Central memory CD8-positive, alpha-beta T cell (primary cell): ENCODE measurements at places on chromosomes 11 and 22.

GRCh38 chr11:117670443-117670842 lies 126.6 kb downstream of the DSCAML1 start:
- no peak for DNase-seq

DNA sequence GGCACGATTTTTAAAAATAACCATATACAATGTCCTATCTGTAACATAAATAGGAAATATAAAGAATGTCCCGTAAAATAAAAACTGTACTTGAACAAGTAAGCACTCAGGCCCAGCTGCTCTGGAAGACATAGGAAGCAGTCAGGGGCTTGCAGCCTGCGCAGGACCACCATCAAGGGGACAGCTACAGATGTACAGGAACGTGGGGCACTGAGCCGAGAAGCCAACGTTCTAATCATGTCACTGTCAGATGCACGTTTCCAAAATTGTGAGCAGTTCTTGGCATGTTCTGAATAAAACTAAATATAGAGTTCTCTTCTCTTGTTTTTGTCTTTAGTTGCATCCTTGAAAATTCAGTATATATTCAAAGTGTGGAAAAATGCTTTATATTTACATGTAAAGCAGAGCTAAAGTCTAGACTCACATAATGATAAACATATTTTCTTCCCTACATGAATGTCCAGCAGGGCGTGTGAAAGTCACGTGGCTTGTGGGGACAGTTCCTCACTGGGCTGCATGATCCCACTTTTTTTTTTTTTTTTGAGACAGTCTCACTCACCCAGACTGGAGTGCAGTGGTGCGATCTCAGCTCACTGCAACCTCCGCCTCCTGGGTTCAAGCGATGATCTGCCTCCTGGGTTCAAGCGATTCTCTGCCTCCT lies 28.4 kb upstream of the TSPAN18 start:
- DNase-seq = no peak

- DNase-seq = no peak
Observed at GRCh38 chr11:94151903-94152677, 23.4 kb downstream of the PANX1 start.

- no peak for DNase-seq
Observed at GRCh38 chr11:1292644-1293618, 16.5 kb downstream of the TOLLIP start.

DNA sequence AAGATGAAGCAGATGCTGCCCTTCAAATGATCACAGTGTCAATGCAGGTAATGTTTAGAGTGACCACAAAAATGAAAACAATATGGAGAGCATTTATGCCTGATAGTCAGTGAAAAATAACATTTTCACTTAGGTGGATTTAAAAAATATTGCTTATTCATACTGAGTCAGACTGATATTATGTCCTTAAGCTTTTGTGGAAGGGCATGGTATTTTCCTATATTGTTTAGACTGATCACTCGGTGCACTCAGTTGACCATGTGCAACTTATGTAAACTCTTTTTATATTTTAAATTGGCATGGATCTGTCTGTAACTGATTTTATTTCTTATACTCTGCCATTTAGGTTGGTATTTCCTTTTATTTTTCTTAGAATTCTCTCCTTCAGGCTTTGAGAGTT lies 106.6 kb downstream of the DYNC2H1 start:
- DNase-seq = no peak

DNA sequence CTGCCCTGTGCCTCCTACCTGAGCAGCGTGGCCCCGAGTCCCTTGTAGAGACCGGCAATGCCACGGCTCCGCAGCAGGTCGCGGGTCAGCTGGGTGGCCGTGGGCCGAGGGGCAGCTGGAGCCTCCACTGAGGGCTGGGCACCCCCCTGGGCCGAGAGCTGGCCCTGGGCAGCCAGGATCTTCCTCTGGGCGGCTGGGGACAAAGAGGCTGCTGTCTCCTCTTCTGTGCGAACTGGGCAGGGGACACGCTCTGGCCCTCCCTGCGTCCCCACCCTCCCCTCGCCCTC lies 2.6 kb upstream of the CEND1 start:
- DNase-seq = no peak

- DNase-seq = no peak
Observed at GRCh38 chr11:100863080-100863581, 176.0 kb downstream of the ARHGAP42 start.

GRCh38 chr11:118921929-118922744 lies 3.6 kb downstream of the BCL9L start:
- DNase-seq = no peak

GRCh38 chr11:93039531-93040240 lies 70.2 kb downstream of the MTNR1B start:
- DNase-seq = no peak

- DNase-seq = no peak
Observed at GRCh38 chr22:36088292-36088691, 59.7 kb upstream of the RBFOX2 start.

DNA sequence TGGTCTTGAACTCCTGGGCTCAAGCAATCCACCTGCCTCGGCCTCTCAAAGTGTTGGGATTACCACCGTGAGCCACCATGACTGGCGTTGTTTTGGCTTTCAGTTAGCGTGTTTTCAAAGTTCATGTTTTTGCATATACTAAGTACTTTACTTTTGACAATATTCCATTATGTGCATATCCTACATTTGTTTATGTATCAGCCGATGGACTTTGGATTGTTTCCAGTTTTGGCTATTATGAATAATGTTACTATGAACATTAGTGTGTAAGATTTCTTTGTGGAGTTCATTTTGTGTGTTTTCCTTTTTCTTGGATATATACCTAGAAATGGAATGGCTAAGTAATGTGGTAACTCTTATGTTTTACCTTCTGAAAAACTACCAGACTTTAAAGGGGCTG lies 9.9 kb downstream of the CSTF3 start:
- DNase-seq = no peak

DNA sequence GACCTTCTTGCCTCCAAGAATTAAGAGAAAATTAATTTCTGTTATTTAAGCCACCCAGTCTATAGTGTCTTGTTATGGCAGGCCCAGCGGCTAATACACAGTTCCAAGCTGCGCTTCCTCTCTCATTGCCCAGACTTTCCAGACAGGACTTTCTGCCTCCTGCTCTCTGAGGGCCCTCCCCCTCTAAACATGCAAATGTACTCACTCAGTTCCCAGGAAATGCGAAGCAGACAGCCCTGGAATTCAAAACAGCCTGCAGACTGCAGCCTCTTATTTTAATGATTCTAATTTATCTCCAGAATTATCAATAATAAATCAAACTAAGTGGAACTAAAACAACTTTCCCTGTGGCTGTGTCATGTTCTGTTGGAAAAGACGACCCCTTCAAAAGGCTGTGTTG lies 115.5 kb upstream of the ISX start:
- no peak for DNase-seq

DNA sequence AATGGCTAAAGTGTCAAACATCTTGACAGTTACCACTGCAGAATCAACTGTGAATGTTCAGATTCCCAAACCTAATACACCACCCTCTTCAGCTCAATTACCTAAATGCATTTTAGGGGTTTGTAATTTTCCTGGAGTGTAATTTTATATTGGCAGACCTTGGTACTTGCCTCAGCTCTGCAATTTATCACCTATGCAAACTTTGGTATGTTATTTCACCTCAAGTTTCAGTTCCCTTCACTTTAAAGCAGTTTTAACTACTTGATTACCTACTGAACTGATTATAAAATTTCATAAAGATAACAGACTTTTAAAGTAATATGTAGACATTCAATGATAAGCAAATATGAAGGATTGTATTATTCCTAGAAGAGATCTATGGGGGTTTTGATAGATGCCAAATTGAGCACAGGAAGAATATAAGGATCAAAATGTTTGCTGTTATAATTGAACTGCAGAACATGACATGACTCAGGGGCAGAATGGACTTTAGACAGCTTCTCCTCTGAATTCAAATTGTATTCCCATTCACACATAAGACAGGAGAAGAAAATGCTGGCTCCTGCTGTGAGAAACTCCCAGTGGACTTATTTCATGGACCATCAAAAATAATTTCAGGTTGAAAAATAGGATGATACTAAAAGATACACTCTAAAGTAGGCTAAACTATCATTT lies 491.5 kb upstream of the LUZP2 start:
- no peak for DNase-seq

DNA sequence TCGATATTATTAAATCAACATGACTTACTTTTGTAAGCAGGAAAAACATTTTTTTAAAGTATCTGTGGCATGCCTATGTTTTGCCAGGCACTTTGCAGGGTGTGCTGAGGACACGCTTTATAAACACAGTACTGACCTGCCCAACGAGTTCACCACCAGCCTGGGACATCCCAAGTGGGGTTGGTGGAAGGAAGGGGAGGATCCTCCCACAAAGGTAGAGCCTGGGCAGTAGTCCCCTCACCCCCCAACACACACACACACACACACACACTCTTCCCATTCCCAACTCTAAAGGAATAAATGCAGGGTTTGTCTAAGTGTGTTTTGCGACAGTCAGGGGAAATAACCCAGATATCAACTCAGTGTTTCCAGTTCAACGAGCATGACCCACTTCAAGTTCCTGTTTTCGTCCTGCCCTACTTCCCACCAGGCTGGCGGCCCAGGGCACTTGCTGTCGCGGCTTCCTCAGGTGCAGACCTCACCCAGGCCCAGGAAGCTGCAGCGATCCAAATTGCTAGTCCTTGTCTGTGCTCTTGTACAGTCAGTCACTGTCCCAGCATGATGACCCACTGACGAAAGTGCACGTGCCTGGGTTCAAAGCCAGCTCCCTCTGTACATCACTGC lies 3.1 kb downstream of the CERK start:
- peak; percentile 39 for DNase-seq

DNA sequence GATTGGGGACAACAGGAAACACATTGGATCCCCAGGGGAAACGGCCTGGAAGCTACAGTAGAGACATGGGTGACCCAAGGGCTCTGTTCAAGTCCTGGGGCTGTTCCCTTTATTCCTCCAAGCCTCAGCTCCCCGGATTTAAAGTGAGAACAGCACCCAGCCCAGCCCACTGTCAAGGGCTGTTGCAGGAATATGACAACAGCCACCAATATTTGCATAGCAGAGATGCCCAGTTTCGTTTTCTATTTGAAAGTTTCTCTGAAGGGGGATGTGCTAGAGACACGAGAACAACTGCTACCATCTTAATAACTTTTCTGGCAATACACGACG lies 81.1 kb upstream of the WNT7B start:
- no peak for DNase-seq

- DNase-seq = no peak
Observed at GRCh38 chr11:70663815-70664214, 265.5 kb downstream of the CTTN start.

GRCh38 chr11:73185680-73186293 lies 32.3 kb upstream of the P2RY2 start:
- DNase-seq = no peak

GRCh38 chr11:95908826-95909225 lies 15.1 kb downstream of the MTMR2 start:
- DNase-seq = no peak

GRCh38 chr11:13068211-13068610 lies 59.1 kb downstream of the RASSF10 start:
- DNase-seq = no peak

- no peak for DNase-seq
Observed at GRCh38 chr11:134660416-134660815, 248.4 kb upstream of the B3GAT1 start.

DNA sequence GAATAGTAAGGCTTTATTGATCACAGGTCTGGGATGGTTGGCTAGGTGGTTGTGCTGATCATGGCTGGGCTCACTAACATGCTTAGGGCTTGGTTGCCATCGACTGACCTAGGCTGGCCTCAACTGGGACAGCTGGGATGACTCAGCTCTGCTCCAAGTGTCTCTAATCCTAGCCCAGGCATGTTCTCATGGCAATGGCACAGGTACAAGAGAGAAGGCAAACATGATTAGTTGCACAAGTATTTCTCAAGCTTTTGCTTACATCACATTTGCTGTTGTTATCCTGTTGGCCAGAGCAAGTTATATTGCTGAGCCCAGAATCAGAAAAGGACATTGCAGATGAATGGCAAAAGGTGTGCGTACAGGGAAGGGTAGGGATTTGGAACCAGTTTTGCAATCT lies 68.5 kb upstream of the SLC35C1 start:
- DNase-seq = no peak

- DNase-seq = no peak
Observed at GRCh38 chr11:114396916-114397315, 3.4 kb downstream of the C11orf71 start.

GRCh38 chr22:25373961-25374360 lies 154.5 kb downstream of the CRYBB2 start:
- DNase-seq = no peak

GRCh38 chr11:225734-226453 lies 10.2 kb downstream of the SIRT3 start:
- DNase-seq = no peak

- DNase-seq = no peak
Observed at GRCh38 chr11:22163394-22163797, 29.5 kb upstream of the ANO5 start.

DNA sequence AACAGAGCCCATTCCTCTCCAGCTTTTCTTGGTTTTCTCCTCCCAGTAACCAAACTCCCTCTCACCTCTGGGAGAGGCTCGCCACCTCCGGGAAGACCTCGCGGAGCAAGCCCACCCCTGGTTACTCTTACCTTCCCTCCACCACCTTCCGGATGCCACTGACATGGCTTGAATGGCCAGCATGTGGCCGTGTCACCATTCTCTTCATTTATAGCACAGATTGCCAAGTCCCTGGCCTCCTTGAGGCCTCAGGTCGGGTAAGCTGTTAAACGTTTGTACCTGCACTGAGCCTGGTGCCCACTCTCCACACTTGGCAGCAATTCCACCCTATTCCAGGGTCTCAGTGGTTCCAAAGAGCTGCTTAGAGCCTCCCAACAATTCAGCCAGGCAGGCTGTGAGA lies 8.0 kb upstream of the FXYD2 start:
- no peak for DNase-seq

- DNase-seq = no peak
Observed at GRCh38 chr11:114395736-114396135, 4.6 kb downstream of the C11orf71 start.

DNA sequence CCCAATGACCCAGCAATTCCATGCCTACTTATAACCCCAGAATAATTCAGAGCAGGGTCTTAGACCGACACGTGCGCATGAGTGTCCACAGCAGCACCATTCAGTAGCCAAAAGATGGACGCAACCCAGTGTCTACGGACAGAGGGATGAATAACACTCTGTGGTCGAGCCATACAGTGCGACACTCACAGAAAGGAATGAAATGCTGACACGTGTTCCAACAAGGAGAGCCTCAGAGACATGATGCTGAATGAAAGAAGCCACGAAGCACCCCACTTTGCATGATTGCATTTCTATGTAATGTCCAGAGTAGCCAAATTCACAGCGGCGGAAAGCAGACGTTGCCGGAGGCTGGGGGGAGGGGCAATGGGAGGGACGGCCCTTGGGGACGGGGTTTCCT lies 134.4 kb downstream of the CTTN start:
- no peak for DNase-seq
